ENCODE measurements at places on chromosomes 2 and 18.

- DNase-seq, result no peak
Observed at GRCh38 chr2:16470936-16471490, 194.6 kb downstream of the CYRIA start.

GRCh38 chr18:58829263-58829662 is 35.4 kb upstream of the ZNF532 start:
- DNase-seq, result no peak

DNA sequence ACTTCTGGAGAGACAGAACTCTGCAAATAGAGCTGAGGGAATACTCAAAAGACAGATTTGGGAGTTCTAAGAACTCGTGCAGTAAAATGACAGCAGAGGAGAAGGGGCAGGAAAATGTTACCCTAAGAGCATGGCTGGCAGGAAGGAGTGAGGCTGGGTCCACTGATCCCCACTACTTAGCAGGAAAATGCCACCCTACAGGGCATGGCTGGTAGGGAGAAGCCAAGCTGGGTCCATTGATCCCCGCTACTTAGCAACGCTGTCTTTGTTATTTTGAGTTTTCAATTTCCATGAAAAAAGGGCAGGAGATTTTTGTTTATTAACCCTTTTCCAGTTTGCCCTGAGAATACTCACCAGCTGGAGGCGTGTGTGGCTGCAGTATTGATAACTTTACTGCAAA is 100.3 kb upstream of the TMEM200C start:
- no peak for DNase-seq

- DNase-seq, result no peak
Observed at GRCh38 chr18:50791599-50792438, 28.0 kb downstream of the MRO start.

DNA sequence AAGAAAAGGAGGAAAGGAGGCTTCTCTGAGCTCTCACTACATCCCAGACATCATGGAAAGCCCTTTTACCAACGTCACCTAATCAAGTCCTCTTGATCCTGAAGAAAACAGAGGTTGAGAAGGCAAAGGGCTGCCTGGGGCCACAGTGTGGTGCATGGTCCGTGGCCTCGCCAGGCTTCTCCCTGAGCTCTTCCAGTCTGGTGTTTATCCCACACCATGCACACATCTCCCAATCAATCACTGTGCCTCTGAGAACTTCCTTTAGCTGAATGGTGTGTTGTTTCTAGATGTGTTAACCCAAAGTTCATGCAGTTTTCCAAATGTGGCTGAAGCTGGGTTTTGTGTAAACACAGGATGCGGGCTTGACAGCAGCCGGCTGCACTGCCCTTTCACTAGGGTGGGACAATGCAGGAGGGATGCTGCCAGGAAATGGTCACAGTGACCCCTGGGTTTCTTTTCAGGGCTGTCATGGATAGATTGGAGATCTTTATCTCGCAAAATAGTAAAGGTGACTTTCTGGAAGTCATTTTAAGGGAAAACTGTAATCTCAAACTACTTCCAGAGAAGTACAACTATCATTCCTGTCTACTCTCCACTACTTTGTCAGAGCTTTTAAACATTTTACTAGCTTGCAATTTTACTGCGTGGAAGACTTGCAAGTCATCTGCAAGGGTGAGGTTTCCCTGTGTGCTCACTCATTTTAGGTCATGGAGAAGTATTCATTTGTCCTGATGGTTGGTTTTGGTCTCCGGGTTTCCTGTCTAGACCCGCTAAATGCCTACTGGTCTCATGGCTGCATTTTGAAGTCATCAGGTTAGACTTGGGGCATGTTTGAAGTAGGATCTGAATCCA is 54.6 kb downstream of the IL1R2 start:
- DNase-seq, result peak; percentile 63

GRCh38 chr18:79317703-79318102 is 78.0 kb upstream of the NFATC1 start:
- DNase-seq, result no peak

DNA sequence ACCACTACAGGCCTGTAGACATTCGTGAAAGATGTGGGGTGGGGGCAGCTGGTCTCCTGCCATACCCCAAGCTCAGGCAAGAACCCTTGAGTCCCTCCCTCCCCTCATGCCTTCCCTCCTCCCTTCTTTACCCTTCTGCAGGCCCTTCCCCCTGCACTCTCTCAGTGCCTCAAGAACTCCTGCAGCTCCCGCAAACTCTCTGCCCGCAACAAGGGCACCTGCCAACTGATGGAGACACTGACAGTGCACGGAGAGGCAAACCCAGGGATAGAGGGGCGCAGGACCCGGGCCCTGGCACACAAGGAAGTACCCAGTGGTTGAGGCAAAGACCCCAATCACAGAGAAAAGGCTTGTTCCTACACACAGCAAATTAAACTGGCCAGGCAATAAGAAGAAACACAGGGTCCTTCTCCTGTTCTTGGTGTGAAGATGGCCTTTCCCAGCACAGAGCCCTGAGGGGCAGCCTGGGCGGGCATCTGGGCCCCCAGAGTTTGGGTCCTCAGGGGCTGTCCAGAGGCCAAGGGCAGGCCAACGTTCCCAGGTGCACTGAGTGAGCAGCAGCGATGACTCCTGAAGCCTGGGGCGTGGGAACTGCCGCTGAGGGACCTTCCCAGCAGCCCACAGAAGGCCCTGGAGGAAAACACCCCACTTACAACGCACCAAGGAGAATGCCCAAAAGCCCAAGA is 1.6 kb downstream of the TEKT4 start:
- DNase-seq, result no peak

DNA sequence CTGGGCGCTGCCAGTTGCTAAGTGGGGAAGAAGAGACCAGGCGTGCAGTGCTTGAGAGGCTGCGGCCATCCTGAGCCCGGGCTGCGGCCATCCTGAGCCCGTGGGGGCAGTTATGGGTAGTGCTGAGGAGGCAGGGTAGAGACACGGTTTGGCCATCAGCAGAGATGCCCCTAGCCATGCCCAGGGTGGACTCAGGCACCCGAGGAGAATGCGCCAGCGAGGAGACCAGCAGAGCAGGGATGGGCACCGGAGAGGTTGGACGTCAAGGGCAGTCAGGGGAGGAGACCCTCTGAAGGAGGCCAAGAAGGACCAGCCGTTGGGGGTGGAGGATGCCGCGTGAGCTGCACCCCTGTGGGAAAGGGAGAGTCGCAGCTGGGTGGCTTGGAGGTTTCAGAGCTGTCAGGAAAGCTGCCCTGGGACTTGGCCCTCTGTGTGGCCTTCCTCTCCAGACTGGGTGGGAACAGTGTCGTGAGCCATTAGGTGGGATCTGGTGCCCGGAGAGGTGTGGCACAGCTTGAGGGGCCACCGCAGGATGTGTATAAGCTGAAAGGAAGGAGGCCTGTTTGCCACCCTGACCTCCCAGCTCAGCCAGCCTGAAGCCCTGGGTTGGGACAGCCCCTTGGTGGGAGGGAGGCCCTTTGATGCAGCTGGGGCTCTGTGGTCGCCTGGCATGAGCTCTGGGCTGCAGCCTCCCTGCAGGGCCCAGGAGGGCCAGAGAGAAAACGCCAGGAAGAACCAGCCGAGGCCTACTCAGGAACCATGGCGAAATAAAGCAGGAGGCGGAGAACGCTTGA is 56.0 kb downstream of the SH3BP4 start:
- no peak for DNase-seq

- no peak for DNase-seq
Observed at GRCh38 chr2:109321570-109321969, 192.6 kb downstream of the SH3RF3 start.

DNA sequence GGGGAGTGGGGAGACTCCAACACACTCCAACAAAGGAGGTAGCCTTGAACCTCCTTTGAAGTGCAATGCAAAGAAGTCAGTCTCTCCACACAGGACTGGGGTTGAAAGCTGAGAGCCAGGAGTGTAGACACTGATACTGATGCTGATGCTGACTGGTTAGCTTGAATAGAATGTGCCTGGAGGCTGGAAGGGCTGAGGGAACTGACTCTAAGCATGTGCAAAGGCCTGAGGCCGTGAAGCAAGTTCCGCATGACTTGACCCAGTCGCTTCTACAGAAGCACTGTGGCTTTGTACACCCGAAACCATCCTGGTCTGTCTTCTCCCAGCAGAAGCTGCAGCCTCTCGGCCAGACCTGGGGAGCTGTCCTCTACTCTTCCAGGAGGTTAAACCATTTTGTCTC is 10.4 kb downstream of the FOXI3 start:
- DNase-seq, result peak; percentile 84

DNA sequence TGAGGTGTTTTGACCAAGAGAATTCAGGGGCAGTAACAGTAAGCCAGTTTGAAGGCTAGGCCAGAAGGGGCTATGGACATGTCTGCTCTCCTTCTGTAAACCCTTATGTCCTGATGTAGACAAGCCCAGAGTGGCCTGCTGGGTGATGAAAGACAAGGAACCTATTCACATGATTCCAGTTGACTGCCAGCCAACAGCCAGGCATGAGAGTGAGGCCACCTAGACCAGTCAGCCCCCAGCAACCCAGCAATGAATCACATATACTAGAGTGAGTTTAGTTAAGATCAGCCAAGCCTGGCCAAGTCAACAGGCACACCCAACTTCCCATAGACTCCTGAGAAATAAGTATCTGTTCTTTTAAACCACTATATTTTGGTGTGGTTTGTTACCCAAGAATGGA is 1889.7 kb upstream of the CELF4 start:
- no peak for DNase-seq

DNA sequence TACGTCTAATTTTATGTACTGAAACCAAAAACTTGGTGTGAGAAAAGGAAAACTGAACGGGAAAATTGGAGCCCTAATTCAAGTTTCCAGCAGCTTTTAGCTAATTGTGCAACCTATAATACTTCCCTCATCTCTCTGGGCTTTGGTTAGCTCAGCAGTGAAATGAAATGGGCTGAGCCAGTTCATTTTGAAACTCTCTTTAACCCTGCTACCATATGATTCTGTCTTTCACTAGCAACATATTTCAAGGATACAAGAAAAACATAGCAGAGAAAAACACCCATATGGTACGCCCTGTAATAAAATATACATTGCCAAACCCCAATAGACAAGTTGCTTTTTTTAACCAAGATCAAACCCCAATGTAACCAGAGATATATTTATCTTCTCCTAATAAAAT is 799 bp downstream of the SYT4 start:
- no peak for DNase-seq

GRCh38 chr18:63997606-63998005 is 27.7 kb downstream of the SERPINB8 start:
- DNase-seq, result no peak

GRCh38 chr2:152037743-152038435 is 61.0 kb downstream of the CACNB4 start:
- DNase-seq, result no peak

GRCh38 chr2:185625604-185626003 is 113.0 kb upstream of the FSIP2 start:
- no peak for DNase-seq

DNA sequence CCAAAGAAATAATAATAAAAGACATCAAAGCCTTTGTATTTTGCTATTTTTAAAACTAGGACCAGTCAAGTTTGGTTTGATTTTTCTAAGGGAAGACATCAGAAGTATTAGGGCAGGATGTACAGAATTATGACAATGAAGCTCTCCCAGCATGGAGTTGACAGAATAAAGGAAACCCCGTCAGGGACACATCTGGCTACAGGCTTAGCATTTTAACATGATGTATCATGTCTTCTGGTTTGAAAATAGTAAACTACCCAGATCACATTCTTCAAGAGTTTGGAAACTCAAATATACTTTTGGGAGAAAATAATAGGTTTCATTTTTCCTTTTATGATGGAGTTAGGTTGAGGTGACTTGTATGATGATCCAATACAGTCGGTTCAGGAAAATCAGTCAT is 552.0 kb upstream of the CDH2 start:
- no peak for DNase-seq

GRCh38 chr18:46302528-46303485 is 198.6 kb downstream of the HAUS1 start:
- DNase-seq, result no peak

GRCh38 chr2:7392076-7392787 is 475.0 kb downstream of the RNF144A start:
- DNase-seq, result peak; percentile 42

DNA sequence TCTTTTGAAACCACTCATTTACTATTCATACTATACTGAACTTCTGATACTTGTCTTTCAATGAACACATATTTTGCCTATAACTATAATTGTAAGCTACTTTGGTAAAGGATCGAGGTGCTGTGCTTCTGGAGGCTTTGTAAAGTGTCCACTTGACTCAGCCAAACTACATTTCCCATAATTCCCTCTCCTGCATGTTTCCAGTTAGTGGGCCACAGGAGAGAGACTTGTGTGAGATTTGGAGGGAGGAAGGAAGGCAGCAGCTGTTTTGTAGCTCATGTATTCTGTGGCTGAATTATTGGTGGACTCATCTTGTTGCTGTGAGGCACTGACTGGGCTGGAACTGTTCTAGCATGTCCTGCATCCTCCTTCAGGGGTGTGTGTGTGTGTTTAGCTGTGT is 328.8 kb downstream of the ARL6IP6 start:
- no peak for DNase-seq

- no peak for DNase-seq
Observed at GRCh38 chr18:78246050-78246449, 733.6 kb upstream of the SALL3 start.

DNA sequence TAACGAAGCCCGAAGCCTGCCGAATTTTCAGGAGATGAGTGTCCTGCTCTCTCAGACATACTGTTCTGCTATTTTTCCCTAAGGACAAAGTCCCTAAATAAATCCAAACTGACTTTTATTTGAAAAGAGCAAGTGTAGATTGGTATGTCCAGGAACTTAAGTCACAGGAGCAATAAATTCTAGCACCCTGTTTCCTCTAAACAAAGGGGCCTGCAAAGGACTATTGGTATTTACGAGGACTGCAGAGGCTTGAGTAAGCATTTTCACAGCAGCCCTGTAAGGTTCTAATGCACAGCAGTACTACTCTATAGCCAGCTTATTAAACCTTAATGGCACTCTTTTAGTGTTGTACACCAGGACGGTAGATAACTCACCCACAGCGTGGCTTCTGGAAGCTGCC is 740.3 kb downstream of the NRXN1 start:
- DNase-seq, result peak; percentile 30

- DNase-seq, result no peak
Observed at GRCh38 chr2:154457286-154457685, 241.2 kb upstream of the KCNJ3 start.

- no peak for DNase-seq
Observed at GRCh38 chr2:234334756-234335155, 162.1 kb downstream of the ARL4C start.

DNA sequence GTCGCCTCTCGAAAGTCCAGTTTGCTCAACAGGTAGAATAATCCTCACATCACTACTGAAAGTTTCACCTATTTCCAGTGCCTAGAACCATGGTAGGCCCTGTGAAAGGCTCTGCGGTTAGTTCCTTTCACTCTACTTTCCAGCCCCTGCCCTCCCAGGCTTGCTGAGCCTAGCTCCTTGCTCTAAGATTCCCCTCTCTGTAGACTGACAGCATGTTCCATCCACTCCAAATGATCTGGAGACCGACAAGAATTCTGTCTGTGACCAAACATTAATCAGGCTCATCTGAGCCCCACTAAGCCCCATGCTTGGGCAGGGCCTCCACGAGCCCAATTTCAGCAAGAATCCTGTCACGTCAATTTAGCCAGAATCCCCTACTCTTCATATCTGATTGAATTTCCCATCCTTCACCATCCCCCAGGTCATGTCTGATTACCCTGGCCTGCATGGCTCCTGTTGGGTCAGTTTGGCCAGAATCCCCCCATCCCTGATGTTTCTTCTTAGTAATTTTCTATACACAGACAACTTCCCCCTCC is 307.0 kb downstream of the ALK start:
- no peak for DNase-seq

GRCh38 chr2:46657042-46657504 is 177.7 kb downstream of the TMEM247 start:
- peak; percentile 16 for DNase-seq

GRCh38 chr2:85889627-85890281 is 964 bp upstream of the ST3GAL5 start:
- no peak for DNase-seq

- DNase-seq, result no peak
Observed at GRCh38 chr18:36545821-36546427, 248.4 kb downstream of the FHOD3 start.

Data from ELF-1 (cell line).